ENCODE measurements at places on chromosomes 2 and 18.

- DNase-seq = no peak
Observed at GRCh38 chr2:137991078-137991477, 26.8 kb downstream of the HNMT start.

DNA sequence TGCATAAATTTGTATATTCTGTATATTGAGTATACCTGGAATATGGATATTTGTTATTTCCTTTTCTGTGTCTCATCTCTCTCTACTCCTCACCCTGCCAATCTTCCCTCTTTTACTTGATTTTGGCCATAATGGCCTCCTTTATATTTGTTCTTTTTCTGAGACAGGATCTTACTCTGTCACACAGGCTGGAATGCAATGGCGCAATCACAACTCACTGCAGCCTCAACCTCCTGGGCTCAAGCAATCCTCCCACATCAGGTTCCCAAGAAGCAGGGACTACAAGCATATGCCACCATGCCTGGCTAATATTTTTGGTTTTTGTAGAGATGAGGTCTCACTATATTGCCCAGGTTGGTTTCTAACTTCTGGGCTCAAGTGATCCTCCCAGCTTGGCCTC is 30.5 kb downstream of the PREPL start:
- no peak for DNase-seq

DNA sequence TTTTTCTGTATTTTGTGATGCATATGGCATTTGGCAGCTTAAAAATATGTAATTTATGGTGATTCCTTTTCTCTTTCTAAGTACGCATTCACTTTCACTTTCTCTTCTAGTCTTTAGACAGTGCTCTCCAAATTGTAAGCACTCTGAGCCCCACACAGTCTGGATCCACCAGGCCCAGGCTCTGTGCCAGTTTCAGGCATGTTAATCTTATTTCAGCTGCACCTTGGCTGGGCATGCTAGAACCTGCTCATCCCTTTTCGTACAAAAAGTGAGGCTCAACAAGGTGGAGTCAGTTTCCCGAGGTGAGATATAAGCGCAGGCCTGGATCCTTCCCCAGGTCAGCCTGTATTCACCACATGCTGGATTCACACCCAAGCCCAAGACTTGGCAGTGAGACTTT is 203.9 kb downstream of the MTX2 start:
- DNase-seq = no peak

DNA sequence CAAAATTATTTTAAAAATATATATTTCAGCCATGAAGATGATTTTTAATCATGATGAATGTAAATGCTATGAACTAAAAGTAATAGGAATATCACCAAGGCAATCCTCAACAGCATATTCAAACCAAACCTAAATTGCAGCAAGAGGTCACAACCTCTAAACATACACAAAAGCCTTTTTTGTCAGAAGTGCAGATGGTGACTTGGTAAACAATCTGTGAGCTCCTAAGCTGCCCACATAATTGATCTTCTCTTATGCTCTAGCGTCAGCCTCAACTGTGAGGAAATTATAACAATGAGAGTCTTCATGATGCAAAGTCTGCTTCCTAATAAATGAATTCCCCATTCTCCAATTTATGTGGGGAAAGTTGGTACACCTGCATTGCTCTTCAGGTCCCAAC is 113.2 kb downstream of the TSN start:
- no peak for DNase-seq
